ENCODE measurements at places on chromosomes 16 and 17.

- DNase-seq: no peak
Observed at GRCh38 chr17:55159251-55159650, 105.5 kb upstream of the HLF start.

GRCh38 chr16:7534749-7535148, 202.1 kb downstream of the RBFOX1 start:
- DNase-seq: no peak

DNA sequence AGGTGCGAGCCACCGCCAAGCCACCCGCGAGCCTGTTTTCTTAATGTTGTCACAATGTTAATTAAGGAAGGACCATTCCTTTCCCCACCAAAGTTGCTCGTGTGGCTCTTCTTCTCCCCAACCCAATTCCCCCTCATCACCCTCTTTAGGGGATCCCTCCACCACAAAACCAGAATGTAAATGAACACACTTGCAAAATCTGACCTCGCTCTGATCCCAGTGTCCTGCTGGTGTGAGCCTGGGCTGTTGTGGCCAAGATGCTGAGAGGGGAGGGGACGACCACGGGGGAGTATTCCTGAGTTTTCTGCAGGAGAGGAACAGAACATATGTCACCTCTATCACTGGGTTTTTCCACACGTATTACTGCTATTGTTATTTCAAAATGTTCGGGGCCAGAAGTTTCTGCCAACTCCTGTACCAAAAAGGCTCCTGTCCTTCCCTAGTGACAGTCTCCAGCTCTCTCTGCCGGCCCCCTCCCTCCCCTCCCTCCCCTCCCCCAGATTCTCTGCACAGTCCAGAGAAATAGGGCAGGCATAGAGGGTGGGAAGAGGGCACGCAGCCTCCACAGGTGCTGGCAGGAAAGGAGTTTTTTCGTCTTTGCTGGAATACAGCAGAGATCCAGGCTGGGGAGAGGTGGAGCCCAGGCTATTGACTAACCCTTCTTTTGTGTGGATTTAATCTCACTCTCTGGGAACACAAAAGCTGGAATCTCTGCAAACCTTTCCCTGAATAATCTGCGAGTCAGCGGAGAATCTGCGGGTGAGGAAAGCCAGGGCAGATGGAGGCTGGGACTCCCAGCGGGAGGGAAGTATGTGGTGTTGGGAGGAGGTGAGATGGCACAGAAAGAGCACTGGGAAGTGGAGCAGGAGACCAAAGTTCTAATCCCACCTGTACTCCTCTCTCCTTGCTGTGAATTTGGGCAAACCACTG, 4.5 kb upstream of the CA4 start:
- DNase-seq: no peak

- DNase-seq: no peak
Observed at GRCh38 chr16:27427538-27427937, 25.6 kb downstream of the IL21R start.

GRCh38 chr16:67668495-67669157, 2.0 kb downstream of the C16orf86 start:
- DNase-seq: no peak

DNA sequence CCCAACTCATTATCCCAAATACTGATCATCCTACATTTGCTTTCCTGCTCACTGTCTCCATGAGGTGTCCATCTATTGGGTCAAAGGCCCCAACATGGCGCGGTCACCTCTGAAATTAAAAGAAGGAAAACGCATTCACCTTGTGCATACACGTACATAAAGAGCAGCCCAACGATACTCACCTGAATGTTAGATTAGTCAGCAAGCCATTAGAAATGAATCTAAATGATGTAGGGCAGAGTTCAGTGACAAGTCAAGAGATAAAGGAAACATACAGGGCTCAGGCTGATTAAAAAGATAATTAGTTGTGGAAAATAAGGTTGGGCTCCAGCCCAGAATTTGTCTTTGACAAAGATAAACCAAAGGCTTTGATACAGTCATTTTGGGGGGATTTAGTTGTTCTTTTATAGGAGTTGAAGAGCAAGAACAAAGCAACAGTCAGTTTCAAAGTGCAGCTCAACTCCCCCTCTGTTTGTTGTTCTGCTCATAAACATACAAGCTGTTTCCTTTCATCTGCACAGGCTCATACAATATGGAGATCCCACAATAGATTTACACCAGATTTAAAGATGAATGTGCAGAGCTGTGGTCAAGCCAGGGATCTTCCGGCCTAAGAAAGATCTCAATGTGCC, 21.1 kb downstream of the NXPH3 start:
- no peak for DNase-seq

DNA sequence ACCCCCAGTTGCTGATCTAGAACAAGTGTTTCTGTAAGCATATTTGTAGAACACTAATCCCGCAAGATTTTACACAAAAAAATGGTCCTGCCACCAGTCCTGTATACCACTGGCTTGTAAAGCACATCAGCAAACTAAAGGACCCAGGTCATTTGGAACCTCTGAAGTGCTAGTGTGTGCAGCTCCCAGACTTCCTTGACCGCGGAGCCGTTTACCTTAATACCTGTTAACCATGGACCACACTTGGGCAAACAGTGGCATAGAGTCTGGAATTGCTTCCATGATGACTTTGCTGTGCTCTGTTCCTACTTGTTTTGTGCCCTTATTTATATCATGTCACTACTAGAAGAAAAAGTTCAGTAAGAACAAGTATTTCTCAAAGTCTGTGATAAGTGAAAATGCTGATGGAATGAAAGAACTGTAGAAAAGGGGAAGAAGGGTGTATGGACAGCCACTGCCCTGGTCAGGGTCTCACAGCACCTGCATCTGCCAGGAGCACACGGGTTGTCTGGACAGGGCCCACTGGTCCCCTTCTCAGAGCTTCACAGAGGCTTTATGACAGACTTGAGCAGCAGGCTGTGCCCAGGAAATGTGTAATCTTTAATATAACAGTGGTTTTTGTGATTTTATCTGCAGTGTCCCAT, 29.3 kb downstream of the ALDH3A2 start:
- DNase-seq: no peak

- no peak for DNase-seq
Observed at GRCh38 chr17:48100591-48101011, 677 bp downstream of the CBX1 start.

DNA sequence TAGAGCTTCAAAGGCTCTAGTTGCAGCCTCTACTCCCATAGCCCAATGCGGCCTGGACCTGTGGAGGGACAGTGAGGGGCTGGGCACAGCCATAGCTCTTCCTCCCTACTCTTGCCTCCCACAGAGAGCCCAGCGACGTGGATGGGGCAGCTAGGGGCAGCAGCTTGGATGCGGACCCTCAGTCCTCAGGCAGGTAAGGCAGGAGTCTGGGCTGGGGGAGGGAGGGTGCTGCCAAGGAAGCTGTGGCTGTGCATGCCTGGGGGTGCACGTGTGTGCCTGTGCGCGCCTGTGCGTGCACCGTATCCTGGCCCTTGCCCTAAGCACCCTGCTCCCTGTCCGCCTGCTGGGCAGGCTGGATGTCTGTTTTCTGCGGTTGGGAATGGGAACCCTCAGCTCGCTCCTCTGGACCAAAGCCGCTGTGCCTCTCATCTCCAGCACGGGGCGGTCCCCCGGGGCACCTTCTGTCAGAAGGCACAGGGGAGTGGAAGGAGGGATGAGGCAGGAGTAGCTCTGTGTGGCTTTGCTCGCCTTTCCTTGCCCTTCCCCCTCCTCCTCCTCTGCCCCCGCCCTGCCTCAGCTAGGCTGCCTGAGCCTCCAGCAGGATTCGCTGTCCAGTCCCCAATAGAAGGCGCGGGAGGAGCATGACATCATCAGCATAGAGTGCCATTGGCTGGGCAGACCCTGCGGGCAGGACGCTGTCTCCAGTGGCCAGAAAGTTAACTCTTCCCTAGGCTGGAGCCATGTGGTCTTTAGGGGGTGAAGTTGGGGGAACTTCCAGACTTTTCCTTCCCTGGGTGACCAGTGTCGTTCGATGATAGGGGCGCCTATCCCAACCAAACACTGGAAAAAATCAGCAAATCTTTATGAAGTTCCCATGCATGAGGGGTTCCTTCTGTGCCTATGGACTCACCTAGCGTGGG, 797 bp downstream of the PRCD start:
- DNase-seq: no peak

DNA sequence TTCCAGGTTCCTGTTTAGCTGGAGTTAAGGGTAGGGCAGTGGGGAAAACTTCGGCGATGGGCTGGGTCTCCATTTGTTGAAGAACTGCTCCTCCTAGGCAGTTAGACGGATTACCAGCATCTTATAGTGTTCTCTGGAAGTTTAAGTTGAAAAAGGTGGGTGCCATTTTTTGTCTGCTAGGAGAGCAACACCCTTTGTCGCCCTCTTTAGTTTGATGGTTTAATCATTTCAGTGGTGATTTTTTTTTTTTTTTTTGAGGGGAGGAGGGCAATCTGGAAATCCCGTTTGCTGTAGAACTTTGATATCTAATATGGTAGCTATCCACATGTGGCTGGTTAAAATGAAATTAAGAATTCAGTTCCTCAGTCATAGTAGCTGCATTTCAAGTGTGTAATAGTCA, 4.1 kb downstream of the UBFD1 start:
- DNase-seq: no peak

DNA sequence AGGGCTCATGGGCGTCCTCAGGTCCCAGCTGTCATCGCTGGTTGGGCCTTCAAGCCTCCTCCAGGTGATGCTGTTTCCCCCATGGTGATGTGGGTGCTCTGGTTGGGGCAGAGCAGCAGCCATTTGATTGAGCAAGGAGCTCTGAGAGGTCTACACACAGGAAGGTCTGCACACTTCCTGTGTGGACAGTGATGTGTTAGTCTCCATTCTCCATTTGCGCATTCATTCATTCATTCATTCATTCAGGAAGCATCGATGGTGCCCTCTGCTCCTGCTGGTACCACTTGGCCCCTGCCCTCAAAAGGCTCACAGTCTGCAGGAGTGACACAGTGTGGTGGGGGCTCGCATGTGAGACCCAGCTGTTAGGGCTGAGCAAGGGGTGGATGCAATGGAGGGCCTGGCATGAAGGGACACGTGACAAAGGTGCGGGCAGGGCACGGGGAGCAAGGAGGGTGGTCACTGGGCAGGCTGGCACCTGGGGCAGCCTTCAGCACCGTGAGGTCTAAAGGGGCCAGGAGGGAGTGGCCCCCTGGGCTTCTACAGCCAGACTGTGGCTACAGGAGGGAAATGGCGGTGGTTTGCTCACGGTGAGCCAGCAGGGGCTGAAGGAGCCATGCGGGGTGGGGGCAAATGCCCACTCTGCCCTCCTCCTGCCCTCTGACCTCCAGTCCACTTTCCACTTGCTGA, 1.5 kb downstream of the ADGRG3 start:
- no peak for DNase-seq

DNA sequence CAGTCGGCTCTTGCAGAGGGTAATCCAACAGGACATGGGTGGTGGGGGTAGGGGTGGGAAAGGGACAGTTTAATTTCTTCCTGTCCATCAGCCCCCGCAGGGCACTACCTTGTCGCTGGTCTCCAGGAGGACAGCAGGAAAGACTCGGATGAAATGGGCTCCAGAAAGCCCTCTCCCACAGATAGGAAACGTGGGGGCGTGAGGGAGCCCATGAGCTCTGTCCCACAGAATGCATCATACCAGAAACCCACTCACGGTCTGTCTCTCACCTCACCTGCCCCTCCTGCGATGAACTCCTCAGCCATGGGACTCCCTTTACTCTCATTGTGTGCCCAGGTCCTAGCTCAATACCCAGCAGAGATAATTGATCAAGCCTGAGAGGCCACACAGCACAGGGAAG, 240.1 kb downstream of the GSG1L start:
- DNase-seq: no peak

DNA sequence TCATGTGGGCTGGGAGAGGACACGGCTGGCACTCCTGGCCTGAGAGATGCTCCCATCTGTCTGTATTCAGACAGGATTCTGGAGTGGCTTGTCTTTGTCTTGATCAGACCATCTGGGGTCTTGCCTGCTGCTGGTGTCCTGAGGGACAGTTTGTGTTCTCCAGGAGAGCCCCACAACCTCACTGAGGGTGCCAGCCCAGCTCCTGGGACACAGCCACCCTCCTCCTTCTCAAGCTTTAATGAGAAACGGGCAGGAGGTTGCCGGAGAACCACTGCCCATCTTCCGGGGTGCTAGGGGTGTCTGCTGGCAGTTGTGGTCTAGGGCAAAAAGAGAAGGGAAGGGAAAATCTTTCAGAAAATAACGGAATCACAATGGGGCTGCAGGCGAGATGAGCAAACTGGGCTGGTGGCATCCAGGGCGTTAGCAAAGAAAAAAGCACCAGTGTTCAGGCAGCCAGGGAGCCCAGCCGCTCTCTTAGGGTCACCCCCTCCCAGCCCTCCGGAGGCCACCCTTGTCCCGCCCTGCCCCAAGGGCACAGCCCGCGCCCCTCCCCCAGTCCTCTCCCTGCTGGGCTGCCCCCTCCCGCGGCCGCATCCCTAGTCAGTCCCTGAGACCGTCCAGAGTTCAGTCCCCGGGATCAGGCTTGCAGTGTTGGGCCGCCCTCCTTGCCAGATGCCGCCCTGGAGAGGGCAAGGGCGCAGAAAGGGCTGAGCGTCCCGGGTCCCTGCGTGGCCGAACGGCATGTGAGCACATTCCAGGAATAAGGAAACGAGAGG, 824.7 kb downstream of the KCNJ18 start:
- no peak for DNase-seq

GRCh38 chr16:30921748-30922419, 1.5 kb upstream of the FBXL19 start:
- DNase-seq: peak; percentile 82

DNA sequence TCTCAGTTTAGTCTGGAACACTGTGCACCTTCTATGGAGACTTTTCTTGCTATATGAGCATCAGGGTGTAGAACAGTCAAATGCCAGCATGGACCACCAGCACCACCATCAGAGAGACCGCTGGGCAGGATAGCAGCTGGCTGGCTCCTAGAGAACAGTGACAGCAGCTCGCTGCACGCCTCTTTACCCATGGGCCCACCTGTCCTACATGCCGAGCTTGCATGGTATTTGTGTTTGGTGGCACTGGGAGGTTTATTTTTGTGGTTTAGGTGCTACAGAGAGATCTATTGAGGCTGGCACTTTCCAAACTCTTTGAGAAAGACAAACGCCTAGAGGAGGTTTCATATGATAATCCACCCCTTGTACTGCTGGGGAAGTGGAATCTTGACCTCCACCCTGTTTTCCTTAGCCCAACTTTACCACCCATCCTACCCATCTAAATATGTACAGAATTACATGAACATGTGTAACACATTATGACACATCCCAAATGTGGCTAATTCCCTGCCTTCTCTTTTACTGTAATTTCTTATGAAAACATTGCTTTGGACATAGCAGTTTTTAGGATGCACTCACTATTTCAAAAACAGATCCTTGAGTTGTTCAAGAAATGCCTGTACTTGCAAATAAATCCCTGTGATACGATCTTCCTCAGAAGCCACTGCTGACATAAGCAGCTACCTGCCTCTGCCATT, 46.3 kb downstream of the COG7 start:
- DNase-seq: no peak
